ENCODE measurements at places on chromosomes 7 and 10. TPM values are rescaled to one million over a fixed set of nuclear protein-coding genes. Genes with fewer than 3 reads are reported as not detected.
A peak's percentile ranks its signal among the peaks of the same experiment; 100 is the strongest.

DNA sequence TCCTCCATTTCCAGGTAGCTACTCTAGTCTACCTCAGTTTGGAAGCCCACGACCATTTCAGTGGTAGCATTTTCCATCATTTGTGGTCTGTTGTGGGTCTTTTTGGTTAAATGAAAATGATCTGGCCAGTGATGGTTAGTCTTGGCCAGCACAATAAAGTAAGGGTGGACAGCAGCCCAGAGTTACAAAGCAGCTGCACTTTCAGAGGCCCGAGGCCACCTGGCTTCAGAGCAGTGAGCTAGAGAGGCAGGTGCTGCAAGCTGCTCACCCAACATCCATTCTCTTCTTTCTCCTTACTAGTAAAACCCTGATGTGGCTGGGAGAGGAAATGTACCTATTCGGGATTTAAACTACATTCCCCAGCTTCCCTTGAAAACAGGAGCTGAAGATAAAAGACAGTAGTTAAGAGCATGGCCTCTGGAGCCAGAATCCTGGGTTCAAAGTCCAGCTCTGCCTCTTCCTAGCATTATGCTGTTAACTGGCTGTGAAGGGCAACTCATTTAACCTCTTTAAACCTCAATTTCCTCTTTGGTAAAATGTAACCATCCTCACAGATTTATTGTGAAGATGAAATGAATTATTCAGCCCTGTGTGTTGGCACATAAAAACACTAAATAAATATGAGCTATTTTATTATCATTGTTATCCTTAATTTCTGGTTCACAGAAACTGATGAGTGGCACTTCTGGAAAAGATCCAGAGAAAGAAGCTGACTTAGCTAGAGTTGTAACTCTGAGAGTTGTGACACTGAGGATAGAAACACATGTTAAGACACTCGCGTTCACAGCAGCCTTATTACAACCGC, 517.4 kb downstream of the PARD3 start:
- DNase-seq: no peak
- no peak overlapping the region for H3K27ac ChIP-seq
- H3K36me3 ChIP-seq: no peaks in the 10 kb centered on the region
- H3K27me3 ChIP-seq: no peaks in the 10 kb centered on the region
- H3K4me1 ChIP-seq: no peaks in the 10 kb centered on the region
- H3K4me3 ChIP-seq: no peak overlapping the region

The GPR26 gene
- total RNA-seq: not detected

DNA sequence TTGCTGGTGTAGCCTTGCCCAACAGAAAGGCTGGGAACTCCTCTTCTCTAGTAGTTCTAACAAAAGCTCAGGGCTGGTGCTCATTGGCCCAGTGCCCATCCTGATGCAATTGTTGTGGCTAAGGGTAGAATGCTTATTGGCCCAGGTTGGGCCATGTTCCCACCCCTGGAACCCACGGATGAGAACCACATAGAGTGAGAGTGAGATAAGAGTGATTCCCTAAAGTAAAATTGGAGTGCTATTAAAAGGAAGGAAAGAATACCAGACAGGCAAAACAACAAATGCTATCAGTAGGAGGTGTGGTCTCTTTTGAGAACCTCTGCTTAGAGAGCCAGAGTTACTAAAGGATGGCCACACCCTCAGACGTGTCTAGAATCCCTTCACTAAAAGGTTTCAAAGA, 49.2 kb downstream of the LGI1 start:
- peaks cover 40% of the 10 kb centered on the region for H3K27me3 ChIP-seq
- no peaks in the 10 kb centered on the region for H3K4me1 ChIP-seq
- H3K27ac ChIP-seq: no peak overlapping the region
- no peaks in the 10 kb centered on the region for H3K36me3 ChIP-seq

- peaks cover 2% of the 10 kb centered on the region for H3K27me3 ChIP-seq
- H3K27ac ChIP-seq: no peak overlapping the region
- H3K36me3 ChIP-seq: no peaks in the 10 kb centered on the region
- no peak overlapping the region for H3K4me3 ChIP-seq
- no peak for DNase-seq
- no peaks in the 10 kb centered on the region for H3K4me1 ChIP-seq
Observed at GRCh38 chr10:77588886-77589285, 48.7 kb downstream of the KCNMA1 start.

The PAX4 gene
- total RNA-seq: not detected

- peak overlapping the region; percentile 96 for H3K27ac ChIP-seq
- H3K27me3 ChIP-seq: peaks cover 6% of the 10 kb centered on the region
- peak overlapping the region; percentile 15 for H3K4me3 ChIP-seq
- peaks cover 10% of the 10 kb centered on the region for H3K4me1 ChIP-seq
- H3K36me3 ChIP-seq: no peaks in the 10 kb centered on the region
- DNase-seq: no peak
Observed at GRCh38 chr7:1192171-1192676, 32.2 kb upstream of the ZFAND2A start.

The OR2A42 gene
- total RNA-seq: not detected

The TMEM60 gene
- 7.5 TPM for total RNA-seq

DNA sequence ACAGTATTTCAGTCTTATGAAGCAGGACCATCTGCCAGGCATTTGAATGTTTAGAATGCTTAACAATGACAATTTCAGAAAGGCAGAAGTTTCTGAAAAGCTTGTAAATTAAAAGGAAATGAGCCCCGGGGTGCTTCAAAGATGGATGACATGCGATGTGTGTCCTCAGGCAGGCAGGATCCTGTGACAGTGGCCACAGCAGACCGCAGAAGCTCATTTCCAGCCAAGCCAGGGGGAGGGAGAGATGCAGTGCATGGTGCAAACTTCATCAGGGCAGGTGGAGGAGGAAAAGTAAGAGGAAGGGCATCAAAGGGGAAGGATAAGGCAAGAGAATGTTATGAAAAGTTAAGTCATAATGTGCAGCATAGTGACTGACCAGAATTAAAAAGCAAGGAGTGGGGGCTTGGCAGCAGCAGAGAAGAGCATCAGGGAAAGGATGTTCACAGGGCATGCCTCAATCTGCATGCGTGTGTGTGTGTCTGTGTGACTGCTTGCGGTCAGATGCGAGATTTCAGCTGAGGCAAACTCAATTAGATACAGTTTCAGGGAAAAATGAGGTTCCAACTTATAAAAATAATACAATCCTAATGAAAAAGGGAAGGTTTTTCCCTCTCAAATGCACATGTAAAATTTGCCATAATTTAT, 173.7 kb downstream of the COBL start:
- no peak for DNase-seq
- H3K4me3 ChIP-seq: no peak overlapping the region
- H3K27ac ChIP-seq: no peak overlapping the region
- H3K27me3 ChIP-seq: peaks cover 4% of the 10 kb centered on the region

GRCh38 chr7:7672545-7673239, 32.1 kb downstream of the UMAD1 start:
- H3K4me1 ChIP-seq: peaks cover 51% of the 10 kb centered on the region
- no peak overlapping the region for H3K4me3 ChIP-seq
- H3K27ac ChIP-seq: peak overlapping the region; percentile 75
- no peak for DNase-seq
- peaks cover 40% of the 10 kb centered on the region for H3K36me3 ChIP-seq

The EN2 gene
- total RNA-seq: not detected

DNA sequence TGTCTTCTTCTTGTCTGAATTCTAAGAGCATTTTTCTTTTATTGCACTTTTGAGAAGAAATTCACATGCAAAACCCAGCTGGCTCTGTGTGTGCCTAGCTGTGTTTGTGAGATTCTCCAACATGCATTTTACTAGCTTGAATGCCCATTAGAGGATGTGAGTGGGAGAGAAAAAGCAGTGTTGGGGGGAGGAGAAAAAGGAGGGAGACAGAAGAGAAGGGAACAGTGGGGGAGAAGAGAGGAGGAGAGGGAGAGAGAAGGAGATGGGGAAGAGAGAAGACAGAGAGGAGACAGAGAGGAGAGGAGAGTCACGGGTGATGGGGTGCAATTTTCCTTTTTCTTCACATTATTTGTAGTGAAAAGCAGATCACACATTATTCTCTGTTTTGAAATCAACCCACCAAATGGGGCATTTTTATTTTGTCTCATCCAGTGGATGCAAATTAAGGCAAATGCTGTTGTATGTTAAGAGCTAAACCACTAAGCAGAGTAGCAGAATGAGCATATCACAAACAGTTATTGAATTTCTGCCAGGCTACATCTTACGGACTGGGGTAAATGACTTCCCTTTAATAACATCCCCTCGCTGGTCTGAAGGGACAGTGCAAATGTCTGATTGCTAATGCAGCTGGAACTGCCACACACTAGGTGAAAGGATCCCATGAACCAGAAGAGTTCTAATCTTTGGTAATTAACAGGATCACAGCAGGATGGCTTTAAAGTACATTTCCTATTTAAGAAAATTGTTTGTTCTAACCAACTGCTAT, 849 bp downstream of the LRRN3 start:
- DNase-seq: no peak
- H3K4me3 ChIP-seq: peak overlapping the region; percentile 94

- H3K4me3 ChIP-seq: no peak overlapping the region
- peaks cover 5% of the 10 kb centered on the region for H3K36me3 ChIP-seq
- H3K27ac ChIP-seq: no peak overlapping the region
- H3K27me3 ChIP-seq: peaks cover 33% of the 10 kb centered on the region
- no peak for DNase-seq
Observed at GRCh38 chr10:35612385-35613106, 7.4 kb downstream of the GJD4 start.

The RINT1 gene
- 31.2 TPM for total RNA-seq

GRCh38 chr10:31133792-31134310, 102.2 kb upstream of the ZNF438 start:
- peak overlapping the region; percentile 81 for H3K4me3 ChIP-seq
- peaks cover 41% of the 10 kb centered on the region for H3K4me1 ChIP-seq
- peak; percentile 58 for DNase-seq
- H3K27ac ChIP-seq: peak overlapping the region; percentile 90
- H3K36me3 ChIP-seq: no peaks in the 10 kb centered on the region
- H3K27me3 ChIP-seq: no peaks in the 10 kb centered on the region

- no peak overlapping the region for H3K4me3 ChIP-seq
- H3K27ac ChIP-seq: no peak overlapping the region
- H3K4me1 ChIP-seq: no peaks in the 10 kb centered on the region
- no peak for DNase-seq
Observed at GRCh38 chr10:100628061-100628460, 92.3 kb downstream of the HIF1AN start.

The KCNH2 gene
- total RNA-seq: 1.3 TPM

The OGDHL gene
- total RNA-seq: not detected

The LLCFC1 gene
- not detected for total RNA-seq

The ADIRF gene
- not detected for total RNA-seq

The PIP gene
- total RNA-seq: not detected

GRCh38 chr10:75210282-75211006, at the start of gene VDAC2:
TSS of gene VDAC2 (plus strand) at chr10:75210796. CDS start at chr10:75211159, 363 bp downstream.
- H3K36me3 ChIP-seq: no peaks in the 10 kb centered on the region
- H3K4me1 ChIP-seq: peaks cover 19% of the 10 kb centered on the region
- H3K4me3 ChIP-seq: peak within 1 kb of the TSS; percentile 100
- DNase-seq: peak; percentile 94

- no peak for DNase-seq
- H3K4me1 ChIP-seq: peaks cover 2% of the 10 kb centered on the region
- H3K27ac ChIP-seq: no peak overlapping the region
- no peaks in the 10 kb centered on the region for H3K36me3 ChIP-seq
- H3K27me3 ChIP-seq: peaks cover 13% of the 10 kb centered on the region
- no peak overlapping the region for H3K4me3 ChIP-seq
Observed at GRCh38 chr10:89478085-89478738, 57.2 kb downstream of the SLC16A12 start.

DNA sequence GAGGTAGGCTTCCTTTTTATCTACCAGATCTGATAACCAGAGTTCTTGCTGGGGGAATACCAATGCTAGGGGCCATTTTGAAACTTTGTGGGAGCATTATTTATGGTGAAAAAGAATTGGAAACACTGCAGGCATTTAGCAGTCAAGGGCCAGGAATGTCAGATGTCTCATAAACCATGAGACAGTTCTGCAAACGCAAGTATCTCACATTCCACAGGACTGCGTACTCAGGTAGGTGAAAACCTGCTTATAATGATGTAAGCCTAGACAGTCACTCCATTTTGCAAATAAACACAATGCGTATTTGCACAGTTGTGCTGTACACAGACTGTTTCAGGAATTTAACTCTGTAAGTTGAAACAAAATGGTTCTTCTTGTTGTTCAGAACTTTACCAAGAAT, 33.9 kb downstream of the ECHDC3 start:
- H3K27ac ChIP-seq: no peak overlapping the region
- H3K4me1 ChIP-seq: no peaks in the 10 kb centered on the region
- H3K36me3 ChIP-seq: no peaks in the 10 kb centered on the region
- H3K4me3 ChIP-seq: no peak overlapping the region

DNA sequence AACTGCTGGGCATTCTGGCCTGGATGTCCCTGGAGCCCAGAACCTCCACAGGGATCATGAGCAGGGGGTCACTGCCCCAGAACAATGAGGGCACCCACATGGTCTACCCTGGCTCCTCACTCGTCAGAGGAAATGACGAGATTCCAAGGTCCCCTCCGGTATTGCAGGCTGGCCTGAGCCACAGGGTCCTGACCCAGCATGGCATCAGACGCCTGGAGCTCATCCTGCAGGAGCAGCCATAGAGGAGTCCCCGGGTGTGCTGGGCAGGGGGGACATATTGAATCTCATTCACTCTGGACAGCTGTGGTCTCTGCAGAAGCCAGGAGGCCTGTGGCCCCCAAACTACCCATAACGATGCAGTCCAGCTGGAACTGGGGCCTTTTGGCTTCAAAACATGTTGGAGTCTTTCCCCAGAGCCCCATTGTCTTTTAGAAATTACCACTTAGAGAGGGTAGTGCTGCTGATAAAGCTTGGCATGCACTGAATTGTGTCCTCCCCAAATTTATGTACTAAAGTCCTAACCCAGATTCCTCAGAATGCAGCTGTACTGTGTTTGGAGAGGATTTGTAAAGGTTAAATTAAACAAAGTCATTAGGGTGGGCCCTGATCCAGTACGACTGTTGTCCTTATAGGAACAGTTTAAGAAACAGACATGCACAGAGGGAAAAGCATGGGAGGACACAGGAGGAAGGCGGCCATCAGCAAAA, 27.7 kb downstream of the ANXA8 start:
- H3K4me3 ChIP-seq: no peak overlapping the region
- H3K36me3 ChIP-seq: no peaks in the 10 kb centered on the region
- peaks cover 1% of the 10 kb centered on the region for H3K27me3 ChIP-seq
- H3K4me1 ChIP-seq: peaks cover 1% of the 10 kb centered on the region
- DNase-seq: no peak
- no peak overlapping the region for H3K27ac ChIP-seq

The LIPM gene
- not detected for total RNA-seq

The ABCB4 gene
- 2.3 TPM for total RNA-seq

- no peak overlapping the region for H3K4me3 ChIP-seq
- no peaks in the 10 kb centered on the region for H3K4me1 ChIP-seq
- DNase-seq: no peak
- no peaks in the 10 kb centered on the region for H3K27me3 ChIP-seq
Observed at GRCh38 chr7:18941207-18941606, 176.2 kb downstream of the TWIST1 start.

GRCh38 chr7:123208793-123209192, 9.0 kb upstream of the SLC13A1 start:
- DNase-seq: no peak
- no peaks in the 10 kb centered on the region for H3K4me1 ChIP-seq
- H3K27ac ChIP-seq: no peak overlapping the region
- H3K36me3 ChIP-seq: no peaks in the 10 kb centered on the region
